ENCODE measurements at places on chromosomes 4 and X. TPM values are rescaled to one million over a fixed set of nuclear protein-coding genes. Genes with fewer than 3 reads are reported as not detected.
A peak's percentile ranks its signal among the peaks of the same experiment; 100 is the strongest.

GRCh38 chr4:146545102-146545501 lies 23.4 kb upstream of the SLC10A7 start:
- DNase-seq = peak; percentile 27

DNA sequence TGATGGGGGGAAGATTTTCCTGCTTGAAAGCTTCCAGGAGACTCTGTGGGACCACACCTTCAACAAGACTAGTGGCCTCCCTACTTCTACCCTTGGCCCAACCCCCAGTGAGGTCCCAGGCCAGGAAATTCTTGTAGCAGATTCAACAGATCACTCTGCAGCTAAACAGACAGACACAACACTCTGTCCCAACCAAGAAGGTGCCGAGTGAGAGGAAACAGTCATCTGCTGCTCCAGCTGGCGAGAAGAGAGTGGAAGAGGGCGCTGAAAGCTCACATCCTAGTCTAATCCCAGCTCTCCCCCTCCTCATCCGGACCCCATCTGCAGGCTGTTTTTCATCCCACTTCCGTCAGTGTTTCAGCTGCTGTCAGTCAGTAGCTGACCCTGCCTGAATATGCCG lies 63.4 kb downstream of the CHRDL1 start:
- no peak for DNase-seq

SPANXC gene
- total RNA-seq = not detected

CXorf65 gene
- not detected for total RNA-seq

DNA sequence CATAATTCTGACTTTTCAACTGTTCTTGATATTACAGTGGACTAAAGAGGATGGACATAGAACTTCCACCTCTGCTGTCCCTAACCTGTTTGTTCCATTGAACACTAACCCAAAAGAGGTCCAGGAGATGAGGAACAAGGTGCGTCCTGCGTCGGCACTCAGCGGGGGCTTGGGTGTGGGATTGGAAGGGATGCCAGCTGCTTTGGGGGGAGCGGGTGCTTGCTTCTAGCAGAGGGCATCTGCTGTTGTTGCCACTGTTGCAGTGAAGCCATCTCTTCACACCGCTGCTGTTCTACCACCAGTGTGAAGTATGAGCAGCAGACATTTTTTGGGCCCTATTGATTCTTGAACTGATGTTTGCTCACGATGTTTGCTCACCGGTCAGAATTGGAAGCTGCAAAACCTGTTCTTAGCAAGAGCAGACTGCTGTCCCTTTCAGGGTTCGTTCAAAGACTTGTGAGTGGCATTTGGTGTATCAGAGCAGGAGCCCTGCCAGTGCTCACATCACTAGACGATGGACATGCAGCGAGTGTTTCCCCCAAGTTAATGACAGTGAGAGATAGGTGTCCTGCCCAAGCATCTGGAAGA lies 55.4 kb downstream of the NOP14 start:
- no peak for DNase-seq

PHOX2B gene
- total RNA-seq = not detected

SMIM31 gene
- not detected for total RNA-seq

GRCh38 chrX:68249401-68249831 lies 183.9 kb downstream of the OPHN1 start:
- DNase-seq = no peak

DNA sequence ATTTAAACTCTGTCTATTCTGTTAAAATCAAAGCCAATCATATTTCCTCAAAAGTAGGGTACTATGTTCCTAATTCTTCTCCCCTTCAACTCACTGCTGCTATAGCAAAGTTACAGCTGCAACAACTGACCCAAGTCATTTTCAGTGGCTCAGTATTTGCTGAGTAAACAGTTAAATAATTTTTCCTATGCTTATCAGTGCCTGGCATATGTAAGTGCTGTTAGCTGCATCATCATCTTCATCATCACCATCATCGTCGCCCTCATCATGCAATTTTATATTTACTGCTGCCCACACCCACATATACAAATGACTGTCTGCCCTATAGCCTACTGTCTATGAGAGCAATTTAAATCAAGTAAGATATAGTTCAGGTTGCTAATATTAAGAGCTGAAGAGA lies 21.9 kb downstream of the COQ2 start:
- no peak for DNase-seq

GRCh38 chr4:82753238-82753637 lies 45.4 kb downstream of the SCD5 start:
- DNase-seq = no peak

DNA sequence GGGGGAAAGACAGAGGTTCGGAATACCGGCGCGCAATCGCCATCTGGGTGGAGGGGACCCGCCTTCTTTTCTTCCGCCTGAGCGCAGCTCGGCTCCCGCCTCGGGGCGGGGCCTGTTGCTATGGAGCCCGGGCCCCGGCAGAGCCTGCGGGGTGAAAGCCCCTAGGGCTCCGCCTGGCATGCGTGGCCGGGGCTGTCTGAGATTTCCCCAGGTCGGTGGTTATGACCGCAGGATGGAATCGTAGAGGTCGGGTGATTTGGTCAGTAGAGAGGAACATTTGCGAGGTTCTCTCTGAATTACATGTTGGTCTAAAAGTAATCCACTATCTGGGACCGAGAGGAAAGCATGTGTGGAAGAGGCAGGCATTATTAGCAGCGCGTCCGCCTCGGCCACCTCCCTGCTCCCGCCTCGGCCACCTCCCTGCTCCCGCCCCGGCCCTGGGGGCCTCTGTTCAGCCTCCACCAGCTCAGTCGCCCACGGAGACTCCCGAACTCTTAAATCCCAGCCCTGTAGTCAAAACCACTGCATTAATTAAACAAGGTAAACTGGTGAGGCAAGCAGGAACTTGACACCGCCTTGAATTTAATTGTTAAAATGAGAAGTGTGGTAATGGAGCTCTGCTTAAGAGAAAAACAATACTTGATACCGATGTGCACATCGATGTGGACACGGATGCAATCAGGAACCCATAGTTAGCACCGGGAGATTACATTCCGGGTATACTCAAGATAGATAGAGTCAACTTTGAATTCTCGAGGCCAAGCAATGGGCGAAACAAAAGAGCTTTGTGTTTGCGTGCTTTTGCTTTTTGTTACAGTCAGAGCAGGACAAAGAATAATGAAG lies 45.2 kb downstream of the TRIM2 start:
- DNase-seq = peak; percentile 64

GRCh38 chr4:36177946-36178345 lies 66.4 kb downstream of the ARAP2 start:
- DNase-seq = peak; percentile 24

- DNase-seq = peak; percentile 68
These were observed 44.4 kb upstream of the TMSB15B start for GRCh38 chrX:103918050-103918449.

CXCL11 gene
- not detected for total RNA-seq

GAGE2A gene
- total RNA-seq = not detected

GRCh38 chrX:131595120-131595519 lies 51.2 kb downstream of the OR13H1 start:
- DNase-seq = peak; percentile 68

FAM9C gene
- under 0.01 TPM for total RNA-seq

DNA sequence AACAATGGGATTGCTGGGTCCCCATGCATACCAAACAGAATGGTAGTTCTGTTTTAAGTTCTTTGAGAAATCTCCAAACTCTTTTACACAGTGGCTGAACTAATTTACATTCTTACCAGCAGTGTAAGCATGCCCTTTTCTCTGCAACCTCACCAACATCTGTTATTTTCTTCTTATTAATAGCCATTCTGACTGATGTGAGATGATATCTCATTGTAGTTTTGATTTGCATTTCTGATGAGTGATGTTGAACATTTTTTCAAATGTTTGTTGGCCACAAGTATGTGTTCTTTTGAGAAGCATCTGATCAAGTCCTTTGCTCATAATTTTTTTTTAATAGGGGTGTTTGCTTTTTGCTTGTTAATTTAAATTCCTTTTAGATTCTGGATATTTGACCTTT lies 41.2 kb upstream of the ZMAT1 start:
- no peak for DNase-seq

- peak; percentile 47 for DNase-seq
These were observed 772 bp upstream of the PABPC4L start for GRCh38 chr4:134202166-134202956.

DNA sequence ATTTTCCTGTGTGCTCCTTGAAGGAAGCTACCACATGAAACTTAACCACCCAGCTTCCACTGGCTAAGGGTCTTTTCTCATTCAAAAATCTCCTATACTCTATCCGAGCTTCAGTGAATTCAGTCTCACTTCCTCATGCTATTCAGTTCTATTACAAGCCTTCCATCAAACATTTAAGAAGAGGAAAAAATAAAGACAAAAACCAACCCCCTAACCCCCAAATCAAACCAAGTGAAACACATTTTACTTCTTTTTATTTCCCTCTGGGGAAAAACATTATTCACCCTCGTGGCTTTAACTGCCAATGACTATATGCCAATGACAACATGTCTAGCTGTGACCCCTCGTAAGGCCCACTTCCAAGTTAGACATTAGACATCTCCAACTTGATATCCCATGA lies 16.2 kb upstream of the WDR19 start:
- DNase-seq = no peak
